ENCODE measurements at places on chromosomes 16 and 17.

GRCh38 chr17:70995997-70996396 is 826.7 kb downstream of the KCNJ2 start:
- DNase-seq: no peak

GRCh38 chr17:39174920-39175694 is 9.1 kb upstream of the ARL5C start:
- DNase-seq: peak; percentile 62

DNA sequence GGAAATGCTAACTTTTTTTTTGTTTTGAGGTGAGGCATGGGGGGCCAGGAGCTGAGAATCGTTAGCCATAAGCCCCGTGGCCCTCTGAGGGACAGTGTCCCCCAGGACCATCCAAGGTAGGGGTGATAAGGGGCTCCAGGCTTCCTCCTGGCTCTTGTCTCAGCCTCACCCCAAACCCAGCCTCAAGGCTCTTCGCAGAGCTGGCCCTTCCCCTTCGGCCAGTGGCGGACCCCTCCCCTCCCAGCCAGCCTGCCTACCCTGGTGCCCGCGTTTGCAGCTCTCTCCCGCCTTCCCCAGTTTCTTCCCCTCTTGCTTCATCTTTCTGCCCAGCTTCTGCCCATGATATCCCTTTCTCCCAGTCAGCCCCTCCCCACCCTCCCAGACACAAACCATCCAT is 22.7 kb upstream of the ATP2A3 start:
- no peak for DNase-seq

- no peak for DNase-seq
Measured at GRCh38 chr16:53529513-53529912, 26.5 kb upstream of the AKTIP start.

DNA sequence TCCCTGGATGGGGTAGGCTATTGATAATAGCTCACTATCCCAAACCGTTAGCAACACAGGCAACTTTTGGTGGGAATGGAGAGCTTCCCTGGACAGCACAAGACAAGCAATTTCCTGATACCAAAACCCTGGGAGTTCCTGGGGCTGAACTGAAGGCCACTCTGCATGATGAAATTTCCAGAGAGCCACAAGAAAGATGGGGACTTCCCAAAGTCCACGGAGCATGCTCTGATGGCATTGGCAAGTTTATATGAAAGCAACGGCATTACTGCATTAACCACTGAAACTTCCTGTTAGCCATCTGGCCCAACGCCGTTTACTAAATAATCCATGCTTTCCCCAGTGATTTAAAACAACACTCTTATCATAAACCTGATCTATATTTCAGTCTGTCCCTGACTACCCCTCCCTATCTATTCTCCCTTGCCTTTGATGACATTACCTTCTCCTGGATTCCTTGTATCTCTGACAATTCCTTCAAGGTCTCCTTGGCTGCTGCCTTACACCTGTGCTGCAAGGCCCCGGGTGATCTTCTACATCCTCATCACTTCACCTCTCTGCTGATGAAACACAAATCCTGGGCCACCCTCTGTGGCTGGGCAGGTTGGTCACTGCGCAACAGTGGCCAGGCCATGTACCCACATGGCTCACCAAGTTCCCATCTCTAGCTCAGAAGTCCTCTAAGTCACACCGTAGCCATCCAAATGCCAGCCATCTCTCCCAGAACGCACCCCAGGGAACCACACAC is 108.5 kb upstream of the RCVRN start:
- DNase-seq: no peak

GRCh38 chr17:55635253-55635914 is 87.3 kb downstream of the TMEM100 start:
- DNase-seq: no peak

DNA sequence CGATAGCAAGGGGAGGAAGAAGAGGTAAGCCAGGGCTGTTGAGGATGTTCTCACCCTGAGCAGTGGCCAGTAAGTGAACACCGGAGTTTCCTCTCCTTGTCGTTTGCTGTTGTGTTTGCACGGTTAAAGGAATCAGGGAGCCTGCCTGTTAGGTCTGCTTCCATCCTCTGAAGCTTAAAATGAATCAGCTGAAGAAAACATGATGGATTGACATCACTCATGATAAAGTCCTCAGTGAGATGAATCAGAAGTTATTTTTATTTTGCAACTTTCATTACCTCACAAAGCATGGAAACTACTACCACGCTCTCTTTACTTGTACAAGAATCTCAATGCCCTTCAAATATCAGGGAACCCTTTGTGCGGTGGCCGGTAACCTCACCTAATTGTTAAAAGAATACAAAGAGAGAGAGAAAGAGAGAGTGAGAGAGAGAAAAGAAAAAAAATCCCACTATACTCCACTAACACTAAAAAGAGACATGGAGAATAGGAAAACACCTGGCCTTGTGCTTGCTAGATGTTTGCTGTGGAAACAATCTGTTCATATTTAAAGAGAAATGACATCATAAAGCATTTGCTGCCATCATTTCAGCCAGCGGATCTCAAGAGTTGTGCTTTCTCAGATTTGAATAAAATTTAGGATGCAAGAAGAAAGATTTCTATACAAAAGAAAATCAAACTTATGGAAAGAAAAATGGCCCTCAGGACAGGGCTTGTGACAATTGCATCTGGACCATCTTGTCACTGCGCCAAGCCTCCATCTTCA is 441.6 kb upstream of the SALL1 start:
- DNase-seq: no peak

- DNase-seq: no peak
Measured at GRCh38 chr17:50344731-50345365, 1.1 kb upstream of the XYLT2 start.

DNA sequence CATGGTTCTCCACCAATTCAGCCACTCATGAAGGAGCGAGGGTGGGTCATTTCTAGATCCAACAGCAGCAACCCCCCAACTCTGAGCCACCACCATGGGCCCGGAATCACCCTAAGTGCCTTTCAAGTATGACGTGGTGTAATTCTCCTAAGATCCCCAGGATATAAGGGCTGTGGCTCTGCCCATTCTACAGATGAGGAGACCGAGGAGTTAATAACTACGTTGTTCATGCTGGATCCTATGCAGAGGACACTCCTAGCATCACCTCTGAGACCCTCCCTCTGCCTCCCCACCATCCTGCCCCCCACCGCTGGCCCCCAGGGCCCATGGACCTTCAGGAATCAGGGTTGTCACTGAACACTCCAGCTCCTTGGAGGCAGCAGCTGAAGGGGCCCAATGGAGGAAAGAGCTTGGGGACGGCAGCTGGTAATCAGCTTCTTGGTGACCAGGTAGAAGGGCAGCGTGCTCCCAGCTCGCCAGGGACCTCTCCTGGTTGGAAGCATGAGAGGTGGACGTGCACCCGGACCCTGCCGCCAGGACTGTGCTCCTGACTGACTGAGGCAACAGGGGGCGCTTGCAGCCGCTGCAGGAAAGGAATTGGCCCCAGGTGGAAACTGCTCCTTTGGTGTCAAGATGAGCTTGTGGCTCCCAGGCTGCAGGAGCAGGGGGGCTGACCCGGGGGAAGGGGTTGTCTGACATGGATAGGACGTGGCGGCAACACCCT is 28.2 kb upstream of the CACNG1 start:
- no peak for DNase-seq

GRCh38 chr16:49441366-49441780 is 67.8 kb downstream of the C16orf78 start:
- DNase-seq: peak; percentile 31

- no peak for DNase-seq
Measured at GRCh38 chr17:79801156-79802038, 4.5 kb upstream of the CBX8 start.

DNA sequence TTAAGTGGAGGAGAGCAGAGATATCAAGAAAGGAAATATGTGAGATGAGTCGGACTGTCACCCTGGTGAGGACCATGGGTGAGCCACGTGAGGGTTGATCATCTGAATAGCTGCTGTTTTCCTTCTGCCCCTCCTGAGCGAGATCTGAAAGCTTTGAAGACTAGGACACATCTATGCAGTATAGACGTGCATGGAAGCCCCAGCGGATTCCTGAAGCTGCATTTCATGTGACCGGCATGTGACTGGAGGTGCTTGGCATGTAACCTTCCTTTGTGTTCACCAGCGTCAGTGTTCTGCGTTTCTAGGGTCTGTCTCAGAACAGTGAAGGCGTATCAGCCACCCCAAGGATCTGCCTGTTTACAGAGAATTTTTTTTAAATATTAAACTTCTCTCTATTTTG is 75.1 kb downstream of the MSI2 start:
- DNase-seq: no peak

DNA sequence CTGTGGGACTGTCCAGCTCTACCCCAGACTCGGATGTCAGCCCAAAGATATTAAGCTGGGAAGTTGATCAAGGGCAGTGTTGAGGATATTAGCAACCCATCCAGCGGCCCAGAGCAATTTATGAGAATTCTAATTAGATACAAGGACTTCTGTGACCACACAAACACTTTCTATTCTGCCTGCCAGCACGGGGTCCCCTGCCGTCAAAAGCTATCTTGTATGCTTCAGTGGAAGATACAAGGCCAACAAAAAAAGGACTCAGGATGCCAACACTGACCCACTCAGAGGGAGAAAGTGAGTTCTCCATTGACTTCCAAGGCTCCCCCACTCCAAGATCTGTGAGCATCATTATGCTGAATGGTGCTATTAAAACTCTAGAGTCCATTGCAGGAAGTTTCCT is 390.7 kb downstream of the GRIN2A start:
- no peak for DNase-seq

- no peak for DNase-seq
Measured at GRCh38 chr16:66133643-66134338, 232.7 kb upstream of the CDH5 start.

All from stimulated activated CD4-positive, alpha-beta T cell treated with anti-CD3 and anti-CD28 coated beads, Interleukin-2, amount 100 ng/mL, for 4 hours (primary cell).